ENCODE measurements at places on chromosomes 4 and X.

- DNase-seq, result no peak
Measured at GRCh38 chrX:104137496-104137895, 19.3 kb downstream of the SLC25A53 start.

DNA sequence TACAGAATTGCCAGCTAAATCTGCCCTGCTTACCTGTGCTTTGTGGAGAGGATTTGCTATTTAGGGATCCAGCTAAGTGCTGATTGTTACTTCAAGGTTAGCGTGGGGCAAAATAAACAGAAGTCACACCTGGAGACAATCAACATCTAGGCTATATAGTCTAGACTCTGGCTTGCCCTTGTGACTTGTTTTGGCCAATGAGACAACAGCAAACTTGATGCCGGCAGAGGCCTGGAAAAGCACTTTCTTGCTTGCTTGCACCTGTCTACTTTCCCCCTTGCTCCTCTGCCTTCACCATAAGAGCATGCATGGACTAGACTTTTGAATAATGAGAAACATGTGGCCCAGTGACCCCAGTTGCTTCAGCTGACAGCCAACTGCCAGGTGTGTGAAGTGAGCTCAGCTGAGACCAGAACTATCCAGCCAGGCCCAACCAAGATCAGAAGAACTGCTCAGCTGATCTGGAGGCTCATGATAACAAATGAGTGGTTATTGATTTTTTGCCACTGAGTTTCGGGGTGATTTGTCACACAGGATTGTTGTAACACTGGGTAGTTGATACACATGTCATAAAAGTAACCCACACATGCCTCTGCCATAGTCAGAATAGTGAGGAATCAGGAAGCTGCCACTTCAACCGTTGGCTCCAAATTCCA lies 164.4 kb downstream of the RBMX2 start:
- DNase-seq, result no peak

- no peak for DNase-seq
Measured at GRCh38 chrX:72060921-72061490, 70.7 kb downstream of the RTL5 start.

GRCh38 chr4:177451108-177451500 lies 8.9 kb upstream of the AGA start:
- DNase-seq, result no peak

- no peak for DNase-seq
Measured at GRCh38 chrX:139881572-139881971, 51.3 kb downstream of the ATP11C start.

- no peak for DNase-seq
Measured at GRCh38 chr4:103150677-103151076, 47.5 kb downstream of the CENPE start.

- DNase-seq, result no peak
Measured at GRCh38 chr4:24747234-24747975, 48.0 kb upstream of the SOD3 start.

DNA sequence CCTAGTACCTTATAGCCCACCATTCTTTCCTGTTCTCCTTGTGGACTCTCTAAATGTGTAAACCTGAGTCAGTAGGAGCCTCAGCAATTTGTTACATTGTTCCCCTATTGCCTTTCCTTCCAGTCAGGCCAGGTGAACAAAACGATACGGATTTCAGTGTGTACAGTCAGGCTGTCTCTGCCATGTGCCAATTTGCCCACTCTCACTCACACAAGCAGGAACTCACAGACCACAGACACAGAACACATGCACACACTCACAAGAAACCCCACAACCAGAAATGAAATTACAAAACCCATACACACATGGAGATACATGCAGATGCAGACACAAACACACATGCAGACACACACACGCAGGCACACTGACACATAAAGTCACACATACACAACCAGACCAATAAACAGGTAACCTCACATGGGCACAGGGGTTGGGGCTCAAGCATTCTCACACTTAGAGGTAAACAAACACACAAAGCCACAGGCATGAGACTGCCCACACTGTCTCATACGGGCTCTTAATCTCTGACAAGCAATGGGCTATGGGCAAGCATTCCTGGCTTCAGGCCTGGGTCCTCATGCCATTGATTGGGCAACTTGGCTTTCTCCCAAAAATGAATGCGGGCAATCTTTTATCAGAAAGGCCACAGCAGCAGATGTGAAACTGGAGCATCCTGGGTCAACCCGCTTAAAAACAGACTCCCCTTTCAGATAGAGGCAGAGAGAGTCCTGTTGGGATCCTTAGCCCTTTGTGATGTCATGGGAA lies 68.7 kb downstream of the NBDY start:
- DNase-seq, result no peak

Measured in naive thymus-derived CD8-positive, alpha-beta T cell (primary cell).